Naive thymus-derived CD4-positive, alpha-beta T cell (primary cell): ENCODE measurements at places on chromosomes 4 and X. TPM values are rescaled to one million over a fixed set of nuclear protein-coding genes. Genes with fewer than 3 reads are reported as not detected.

DNA sequence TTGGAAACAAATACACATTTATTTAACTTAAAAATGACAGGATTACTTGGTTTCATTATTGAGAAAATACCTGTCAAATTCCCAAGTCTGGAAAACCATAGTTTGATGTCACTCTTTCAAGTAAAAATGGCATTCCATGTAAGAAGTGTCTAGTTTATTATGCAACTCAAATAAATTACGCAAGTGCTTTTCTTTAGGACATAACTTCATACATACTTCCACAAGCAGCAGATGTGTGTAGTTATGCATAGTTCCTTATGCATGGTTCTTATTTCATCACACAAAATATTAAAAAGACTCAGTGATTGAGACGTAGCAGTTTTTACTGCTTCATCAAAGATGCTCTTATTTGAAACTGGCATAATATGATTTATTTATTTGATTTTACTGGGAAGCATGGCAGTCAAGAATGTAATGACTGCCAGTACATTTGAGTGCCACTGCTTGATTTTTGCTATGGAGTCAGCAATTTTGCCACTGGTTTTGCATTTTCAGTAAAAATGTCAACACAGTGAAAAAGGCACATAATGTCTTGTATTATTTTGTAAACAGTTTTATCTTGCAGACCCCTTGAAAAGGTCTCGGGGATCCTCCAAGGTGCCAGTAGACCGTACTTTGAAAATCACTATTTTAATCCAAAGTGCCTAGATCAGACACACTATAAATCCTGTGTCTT, 62.1 kb downstream of the CLCN3 start:
- DNase-seq: no peak

UGT2B15 gene
- polyA plus RNA-seq: not detected

DNA sequence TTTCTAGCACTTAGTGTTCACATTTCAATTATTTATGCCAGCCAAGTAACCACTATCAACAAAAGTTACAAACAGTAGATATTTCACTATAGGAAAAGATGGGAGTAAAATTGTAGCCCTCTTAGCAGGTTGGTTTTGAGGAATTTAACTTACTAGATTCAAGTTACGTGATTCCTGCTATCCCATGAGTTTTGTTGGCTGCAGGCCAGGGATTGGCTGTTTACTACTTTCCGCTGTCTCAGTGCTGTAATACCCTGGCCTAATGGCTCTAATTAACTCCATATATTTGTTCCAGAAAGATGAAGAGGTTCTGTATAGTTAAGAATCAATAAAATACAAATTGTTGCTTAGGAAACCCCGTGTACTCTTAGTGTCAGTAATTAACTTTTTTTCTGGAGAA, 55.5 kb upstream of the MAGED1 start:
- no peak for DNase-seq

GRCh38 chr4:48518143-48518542, 28.1 kb downstream of the ZAR1 start:
- no peak for DNase-seq

P2RY10 gene
- 52.7 TPM for polyA plus RNA-seq

GABRG1 gene
- polyA plus RNA-seq: not detected

DNA sequence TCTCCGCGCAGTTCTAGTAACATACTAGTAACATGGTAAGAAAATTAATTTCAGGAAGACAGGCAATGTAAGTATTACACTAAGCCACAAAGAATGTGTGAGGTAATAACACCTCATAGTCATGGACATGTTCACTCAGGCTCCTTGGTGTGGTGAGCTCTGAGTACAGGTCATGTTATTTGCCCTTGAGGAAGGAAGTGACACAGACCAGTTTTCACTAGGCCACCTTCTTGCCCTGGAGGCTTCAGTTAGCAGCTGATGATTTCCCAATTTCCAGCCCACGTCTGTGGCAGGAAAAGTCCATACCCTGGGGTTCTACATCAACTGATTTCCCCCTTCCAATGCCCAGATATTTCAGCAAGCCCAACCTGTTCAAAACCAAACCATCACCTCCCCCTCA, 6.7 kb downstream of the APOO start:
- DNase-seq: no peak

FHDC1 gene
- 0.04 TPM for polyA plus RNA-seq

DNA sequence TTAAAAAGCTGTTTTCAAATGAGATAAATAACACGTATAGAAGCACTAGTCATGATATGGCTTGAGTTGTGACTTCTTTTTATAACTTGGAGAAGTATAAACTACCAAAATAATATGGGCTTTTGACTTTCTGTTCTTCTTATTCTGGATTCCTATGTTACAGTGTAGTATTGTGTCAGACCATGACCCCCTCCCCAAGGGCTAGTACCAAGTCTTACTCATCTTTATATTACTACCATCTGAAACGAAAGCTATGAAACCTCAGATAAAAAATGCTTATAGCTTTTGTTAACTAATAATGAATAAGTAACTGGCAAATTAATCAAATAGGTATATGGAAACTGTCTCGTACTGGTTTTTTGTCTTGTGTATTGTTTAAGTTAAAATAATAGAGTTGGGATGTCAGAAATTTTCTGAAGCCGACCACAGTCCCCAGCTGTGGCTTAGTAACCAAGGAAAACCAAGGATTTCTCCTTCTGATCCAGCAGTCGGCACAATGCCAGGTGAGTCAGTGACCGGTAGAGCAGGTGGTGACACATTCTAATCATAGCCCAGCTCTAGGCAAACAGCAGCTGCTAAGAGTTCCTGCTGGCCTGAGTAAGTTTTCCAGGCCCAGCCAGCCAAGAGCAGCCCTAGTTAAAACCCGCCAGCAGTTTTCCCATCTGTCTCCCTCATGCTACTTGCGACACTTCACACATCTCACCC, 163.3 kb upstream of the PRDX4 start:
- no peak for DNase-seq

DNA sequence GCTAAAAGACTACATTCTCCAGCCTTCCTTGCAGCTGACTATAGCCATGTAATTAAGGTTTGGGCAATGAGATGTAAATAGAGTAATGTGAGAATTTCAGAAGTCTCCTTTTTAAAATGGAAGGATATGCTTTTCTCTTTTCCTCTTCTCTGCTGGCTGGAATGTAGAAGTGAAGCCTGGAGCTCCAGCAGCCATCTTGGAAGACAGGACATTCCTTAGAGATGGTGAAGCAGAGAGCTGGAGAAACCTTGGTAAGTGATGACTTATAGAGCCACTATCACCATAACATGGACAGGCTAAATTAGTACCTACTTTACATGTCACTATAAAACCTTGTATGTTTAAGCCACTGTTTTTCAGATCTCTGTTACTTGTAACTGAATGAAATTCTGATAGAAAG, 48.0 kb downstream of the RASL11B start:
- DNase-seq: no peak

- DNase-seq: no peak
Measured at GRCh38 chrX:97039363-97040029, 155.8 kb downstream of the RPA4 start.

ESX1 gene
- polyA plus RNA-seq: not detected

SOWAHB gene
- polyA plus RNA-seq: not detected

DNA sequence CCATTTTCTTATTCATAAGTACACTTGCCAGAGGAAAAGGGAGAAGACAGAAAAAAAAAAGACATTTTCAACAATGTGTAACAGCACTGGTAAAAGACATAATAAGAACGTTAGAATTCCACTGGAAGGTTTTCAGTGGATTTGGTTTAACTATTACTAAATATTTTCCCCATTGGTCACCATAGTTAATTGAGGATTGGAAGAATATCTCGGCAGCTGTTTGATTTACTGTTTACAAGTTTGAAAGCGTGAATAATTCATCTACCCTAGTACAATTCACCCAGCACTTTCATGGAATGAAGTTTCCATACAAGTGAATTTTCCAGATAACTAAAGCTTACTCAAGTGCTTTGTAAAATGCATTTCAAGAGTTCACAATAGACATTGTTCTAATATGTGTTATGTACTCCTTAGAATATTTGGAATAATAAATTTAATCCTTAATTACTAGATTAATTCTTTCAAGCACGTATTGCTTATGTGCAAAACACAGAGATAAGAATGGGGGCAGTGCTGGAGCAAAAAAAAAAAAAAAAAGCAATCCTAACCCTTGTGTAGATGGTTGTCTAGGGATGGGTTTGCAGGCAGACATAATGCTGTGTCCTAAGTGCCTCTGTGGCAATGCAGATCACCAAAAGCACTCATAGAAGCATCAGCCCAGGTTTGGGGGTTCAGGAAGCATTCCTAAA, 57.1 kb downstream of the ENPEP start:
- no peak for DNase-seq

GRCh38 chr4:45350438-45350837, 624.1 kb upstream of the GNPDA2 start:
- no peak for DNase-seq

TMSB15C gene
- polyA plus RNA-seq: 1.2 TPM

MND1 gene
- polyA plus RNA-seq: not detected

DNA sequence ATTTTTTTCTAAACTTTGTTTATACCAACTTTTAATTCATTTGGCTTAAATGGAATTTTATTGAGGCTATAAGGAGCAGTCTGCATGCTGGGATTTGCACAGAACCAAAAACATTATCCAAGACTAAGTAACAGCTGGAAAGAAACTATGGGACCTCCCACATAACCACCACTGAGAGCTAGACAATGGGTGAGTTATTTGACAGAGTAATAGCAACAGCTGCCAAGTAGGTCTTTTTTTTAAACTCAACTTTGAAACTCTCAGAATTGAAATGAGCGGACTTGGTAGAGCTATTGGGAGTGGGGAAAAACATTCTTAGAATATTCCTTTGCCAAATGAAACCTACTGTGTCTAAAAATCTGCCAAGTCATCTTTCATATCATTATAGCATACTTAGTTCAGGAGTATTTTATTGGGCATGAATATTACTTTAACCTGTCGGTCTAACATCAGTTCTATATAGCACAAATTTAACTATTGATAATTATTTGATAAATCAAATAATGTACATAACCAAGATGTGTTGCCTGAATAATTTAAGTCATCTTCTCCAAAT, 1428.0 kb downstream of the PCDH7 start:
- no peak for DNase-seq

GRCh38 chr4:130025701-130026100, 929.7 kb downstream of the C4orf33 start:
- no peak for DNase-seq

- DNase-seq: no peak
Measured at GRCh38 chr4:165207016-165207430, 338 bp upstream of the KLHL2 start.

GRCh38 chr4:4396628-4397440, 9.9 kb downstream of the NSG1 start:
- no peak for DNase-seq

DNA sequence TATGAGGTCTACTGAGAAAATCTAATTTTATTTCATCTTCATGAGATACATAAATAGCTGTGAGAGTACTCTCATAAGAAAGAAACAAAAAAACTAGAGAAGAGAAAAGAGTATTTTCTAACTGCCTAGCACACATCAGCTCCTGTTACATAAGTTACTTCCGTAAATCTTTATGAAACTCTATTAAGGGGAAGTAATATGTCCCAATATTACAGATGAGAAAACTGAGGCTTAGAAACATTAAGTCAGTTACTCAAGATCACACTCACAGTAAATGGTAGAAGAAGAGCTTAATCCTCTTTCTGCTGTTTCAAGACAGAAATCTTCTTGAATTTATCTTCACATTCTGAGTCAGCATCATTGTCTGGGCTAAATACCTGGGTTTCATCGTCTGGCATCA, 164.1 kb downstream of the DTHD1 start:
- DNase-seq: no peak

DNA sequence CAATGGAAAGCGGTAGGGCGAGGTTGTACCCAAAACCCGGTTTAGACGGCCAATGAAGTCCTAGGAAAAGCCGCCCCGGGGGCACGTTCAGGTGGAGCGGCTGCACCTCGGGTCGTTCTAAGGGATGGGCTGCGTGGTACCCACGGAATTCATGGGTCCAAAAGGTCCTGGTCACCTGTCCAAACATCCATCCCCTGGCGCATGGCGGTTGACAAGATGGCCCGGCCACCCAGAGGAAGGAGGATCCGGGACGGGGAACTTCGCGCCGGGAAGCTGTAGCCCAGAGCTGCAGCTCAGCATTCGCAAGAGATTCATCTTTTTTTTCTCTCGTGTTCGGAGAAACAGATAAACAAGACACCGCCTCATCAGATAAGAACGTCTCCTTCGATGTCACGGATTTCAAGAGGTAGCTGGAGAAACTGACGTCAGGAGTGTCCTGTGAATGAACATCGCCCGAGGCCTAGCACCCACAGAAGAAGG, 10.9 kb downstream of the PITX2 start:
- no peak for DNase-seq

DNA sequence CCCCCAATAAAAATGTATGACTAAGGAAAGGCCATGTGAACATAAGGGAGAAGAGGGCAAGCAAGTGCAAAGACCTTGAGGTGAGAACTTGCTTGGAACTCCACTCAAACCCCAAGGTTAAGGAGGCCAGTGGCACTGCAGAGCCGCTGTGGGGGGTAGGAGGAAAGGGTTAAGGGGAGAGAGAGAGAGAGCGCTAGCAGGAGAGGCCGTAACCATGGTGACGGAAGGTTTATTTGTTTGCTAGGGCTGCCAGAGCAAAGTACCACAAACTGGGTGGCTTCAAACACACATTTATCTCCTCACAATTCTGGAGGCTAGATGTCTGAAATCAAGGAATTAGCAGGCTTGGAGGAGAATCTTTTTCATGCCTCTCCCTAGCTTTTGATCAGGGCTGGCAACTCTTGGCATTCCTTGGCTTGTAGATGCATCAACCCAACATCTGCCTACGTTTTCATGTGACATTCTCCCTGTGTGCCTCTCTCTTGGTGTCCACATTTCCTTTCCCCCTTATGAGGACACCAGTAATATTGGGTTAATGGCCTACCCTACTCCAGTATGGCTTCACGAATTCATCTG, 35.2 kb downstream of the SMIM20 start:
- no peak for DNase-seq

DNA sequence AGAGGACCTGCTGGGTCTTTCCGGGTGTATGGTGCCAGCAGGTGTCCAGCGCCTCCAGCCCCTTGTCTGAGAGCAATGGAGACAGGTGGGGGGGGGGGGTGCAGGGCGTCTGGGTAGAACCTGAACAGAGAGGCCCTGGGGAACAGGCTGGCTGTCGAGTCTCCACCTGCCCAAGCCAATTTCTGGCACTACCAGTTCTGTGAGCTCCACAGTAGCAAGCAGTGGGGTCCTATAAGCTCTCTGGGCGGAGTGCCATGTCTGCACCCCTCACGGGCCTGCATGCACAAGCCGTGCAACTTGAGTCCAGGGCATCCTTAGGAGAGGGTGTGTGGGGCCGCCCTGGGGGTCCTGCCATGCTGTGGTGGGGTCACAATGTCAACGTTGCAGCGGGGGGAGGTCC, 10.1 kb upstream of the FGFR3 start:
- no peak for DNase-seq

DNA sequence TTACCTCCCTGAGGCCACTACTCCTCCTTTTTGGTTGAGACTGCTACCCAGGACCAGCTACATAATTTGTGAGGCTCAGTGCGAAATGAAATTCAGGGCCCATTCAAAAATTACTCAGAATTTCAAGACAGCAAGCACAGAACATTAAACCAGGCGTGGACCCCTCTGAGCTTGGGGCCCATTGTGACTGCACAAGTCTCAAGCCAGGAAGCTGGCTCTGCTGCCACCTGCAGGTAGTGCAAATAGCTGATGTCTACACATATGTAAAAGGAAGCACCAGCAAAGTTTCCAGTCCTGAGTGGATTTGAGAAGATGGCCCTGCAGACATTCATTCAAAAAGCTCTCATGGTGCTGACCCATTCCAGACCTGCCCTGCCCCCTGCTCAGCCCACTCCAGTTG, 213.4 kb upstream of the LNX1 start:
- no peak for DNase-seq

FAM184B gene
- not detected for polyA plus RNA-seq
